ENCODE measurements at places on chromosomes 6 and 20.

- DNase-seq: no peak
These were observed 7.8 kb downstream of the PLCB1 start for GRCh38 chr20:8139899-8140298.

DNA sequence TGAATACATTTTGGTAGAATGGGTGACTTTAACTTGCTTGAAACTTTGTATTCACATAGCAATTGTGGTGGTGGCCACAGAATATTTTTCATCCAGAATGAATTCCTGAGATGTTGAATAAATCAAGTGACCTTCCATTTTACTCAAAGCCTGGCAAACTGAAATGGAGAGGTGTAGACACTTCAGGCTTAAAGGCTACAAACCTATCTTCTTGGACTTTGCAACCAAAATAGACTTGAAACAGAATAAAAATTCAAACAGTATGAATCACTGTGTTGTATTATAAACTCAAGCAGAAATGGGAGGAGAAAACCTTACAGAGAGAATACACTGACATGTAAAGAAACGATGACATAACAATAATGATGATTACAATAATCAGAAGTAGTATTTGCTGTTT lies 371.6 kb downstream of the BCKDHB start:
- DNase-seq: no peak

DNA sequence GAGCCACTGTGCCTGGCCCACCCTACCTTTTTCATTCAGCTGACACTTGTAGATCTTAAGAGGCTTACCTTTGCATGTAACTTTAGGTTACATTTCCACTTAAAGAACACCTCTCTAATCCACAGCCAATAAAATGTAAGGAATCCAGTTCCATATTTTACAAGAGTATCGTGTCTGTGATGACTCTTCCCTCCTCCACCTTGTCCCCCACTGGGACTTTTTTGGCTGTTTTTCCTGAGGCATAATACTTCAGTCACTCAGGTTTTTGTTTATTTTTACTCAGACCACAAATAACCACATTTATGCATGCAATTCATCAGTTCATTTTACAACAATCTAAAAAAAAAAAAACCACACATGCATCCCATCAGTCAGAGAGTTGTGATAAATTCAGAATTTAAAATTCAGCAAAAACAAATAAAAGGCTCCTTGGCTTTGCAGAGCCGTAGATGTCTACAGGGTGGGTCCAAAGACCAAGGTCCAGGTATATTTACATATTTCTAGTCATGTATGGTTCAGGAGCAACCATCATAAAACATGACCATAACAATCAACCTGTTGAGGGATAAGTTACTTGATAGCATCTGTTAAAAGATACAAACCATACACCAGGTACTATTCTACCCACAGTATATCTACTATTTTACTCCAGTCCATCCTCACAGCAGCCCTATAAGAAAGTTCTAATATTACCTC lies 9.9 kb downstream of the ATXN1 start:
- no peak for DNase-seq

DNA sequence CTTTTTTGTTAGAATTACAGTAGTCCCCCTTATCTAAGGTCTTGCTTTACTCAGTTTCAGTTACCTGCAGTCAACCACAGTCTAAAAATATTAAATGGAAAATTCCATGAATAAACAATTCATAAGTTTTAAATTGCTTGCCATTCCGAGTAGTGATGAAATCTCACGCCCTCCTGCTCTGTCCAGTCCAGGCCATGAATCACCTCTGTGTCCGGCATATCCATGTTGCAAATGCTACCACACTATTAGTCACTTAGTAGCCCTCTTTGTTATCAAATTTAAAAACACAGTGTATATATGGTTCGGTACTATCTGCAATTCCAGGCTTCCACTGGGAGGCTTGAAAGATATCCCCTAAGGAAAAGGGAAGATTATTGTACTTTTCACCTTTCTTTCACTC lies 164.6 kb upstream of the FAM83B start:
- no peak for DNase-seq

DNA sequence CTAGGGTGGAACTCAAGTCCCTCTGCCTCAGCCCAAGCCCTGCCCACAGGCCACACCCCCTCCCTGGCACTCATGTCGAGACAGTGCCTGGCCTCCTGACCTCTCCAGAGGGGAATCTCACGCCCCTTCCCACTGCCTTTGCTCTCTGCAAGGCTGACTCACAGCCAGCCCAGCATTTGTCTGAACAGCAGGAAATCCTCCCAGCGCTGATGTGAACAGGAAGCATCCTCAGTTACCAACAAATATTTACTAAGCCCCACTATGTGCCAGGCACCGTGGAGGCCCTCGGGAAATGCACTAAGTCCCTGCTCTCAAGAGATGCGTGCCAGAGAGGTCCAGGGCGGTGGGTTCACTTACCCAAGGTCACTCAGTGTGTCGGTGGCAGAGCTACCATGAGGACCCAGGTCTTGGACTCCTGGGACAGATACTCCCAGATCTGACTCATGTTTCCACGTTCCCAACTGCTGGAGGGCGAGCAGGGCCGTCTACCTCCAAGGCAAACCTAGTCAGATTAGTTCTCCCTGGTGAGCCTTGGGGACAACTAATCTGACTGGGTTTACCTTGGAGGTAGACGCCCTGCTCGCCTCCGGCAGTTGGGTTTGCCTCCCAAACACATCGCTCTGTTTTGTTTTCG lies 7.8 kb downstream of the ADA start:
- DNase-seq: peak; percentile 46

- no peak for DNase-seq
These were observed 411.8 kb upstream of the SULF2 start for GRCh38 chr20:48197066-48197465.

GRCh38 chr20:50546729-50547314 lies 36.6 kb downstream of the PTPN1 start:
- no peak for DNase-seq

DNA sequence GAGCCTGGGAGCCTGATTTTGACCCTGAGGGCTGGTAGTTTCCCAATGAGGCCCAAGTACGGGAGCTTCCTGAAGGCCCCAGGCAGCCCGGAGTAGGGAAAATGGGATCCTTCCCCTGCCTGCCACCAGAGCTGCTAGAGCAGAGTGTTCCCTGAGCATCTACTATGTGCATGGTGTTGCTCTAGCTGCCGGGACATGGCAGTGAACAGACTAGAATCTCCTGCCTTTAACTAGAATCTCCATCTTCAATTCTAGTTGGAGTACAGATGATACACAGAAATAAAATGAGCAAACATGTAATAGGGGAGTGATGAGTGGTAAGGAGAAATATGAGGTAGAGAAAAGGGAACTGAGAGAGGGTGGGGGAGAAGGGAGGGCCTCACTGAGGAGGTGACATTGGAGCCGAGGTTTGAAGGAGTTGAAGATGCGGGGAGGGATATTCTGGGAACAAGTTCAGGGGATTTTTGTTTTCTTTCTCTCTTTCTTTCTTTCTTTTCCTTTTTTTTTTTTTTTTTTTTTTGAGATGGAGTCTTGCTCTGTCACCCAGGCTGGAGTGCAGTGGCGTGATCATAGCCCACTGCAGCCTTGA lies 18.5 kb downstream of the VSTM2L start:
- no peak for DNase-seq

DNA sequence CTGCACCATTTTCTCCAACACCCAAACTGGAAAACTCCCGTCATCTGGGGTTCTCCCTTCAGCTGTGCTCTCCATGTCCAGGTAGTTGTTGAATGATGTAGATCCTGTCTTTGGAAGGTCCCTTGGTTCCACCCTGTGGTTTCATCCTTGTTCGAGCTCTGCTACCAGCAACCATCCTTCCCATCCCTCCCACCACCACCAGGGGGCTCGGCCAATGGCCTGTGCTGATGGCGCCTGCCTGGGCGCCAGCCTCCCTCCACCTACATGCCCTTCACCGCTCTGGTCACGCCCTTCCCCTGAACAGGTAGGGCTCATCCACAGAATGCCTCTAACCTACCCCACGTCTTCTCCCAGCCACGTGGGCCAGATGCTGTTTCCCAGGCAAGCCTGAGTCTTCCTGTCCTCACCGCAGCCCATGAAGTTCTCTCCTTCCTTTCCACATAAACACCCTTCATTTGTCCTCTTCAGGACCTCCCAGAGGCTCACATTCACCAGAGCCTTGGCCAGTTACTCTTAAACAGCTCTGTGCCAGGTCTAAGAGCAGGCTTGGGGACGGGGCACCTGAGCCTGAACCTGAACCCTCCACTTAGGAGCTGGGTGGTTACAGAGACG lies 75.1 kb upstream of the DUSP22 start:
- DNase-seq: peak; percentile 54

GRCh38 chr20:46051556-46052308 lies 22.7 kb downstream of the SLC12A5 start:
- no peak for DNase-seq

GRCh38 chr20:63942250-63942951 lies 13.8 kb downstream of the UCKL1 start:
- DNase-seq: peak; percentile 80

- DNase-seq: no peak
These were observed 96.5 kb downstream of the ERMARD start for GRCh38 chr6:169847901-169848311.

DNA sequence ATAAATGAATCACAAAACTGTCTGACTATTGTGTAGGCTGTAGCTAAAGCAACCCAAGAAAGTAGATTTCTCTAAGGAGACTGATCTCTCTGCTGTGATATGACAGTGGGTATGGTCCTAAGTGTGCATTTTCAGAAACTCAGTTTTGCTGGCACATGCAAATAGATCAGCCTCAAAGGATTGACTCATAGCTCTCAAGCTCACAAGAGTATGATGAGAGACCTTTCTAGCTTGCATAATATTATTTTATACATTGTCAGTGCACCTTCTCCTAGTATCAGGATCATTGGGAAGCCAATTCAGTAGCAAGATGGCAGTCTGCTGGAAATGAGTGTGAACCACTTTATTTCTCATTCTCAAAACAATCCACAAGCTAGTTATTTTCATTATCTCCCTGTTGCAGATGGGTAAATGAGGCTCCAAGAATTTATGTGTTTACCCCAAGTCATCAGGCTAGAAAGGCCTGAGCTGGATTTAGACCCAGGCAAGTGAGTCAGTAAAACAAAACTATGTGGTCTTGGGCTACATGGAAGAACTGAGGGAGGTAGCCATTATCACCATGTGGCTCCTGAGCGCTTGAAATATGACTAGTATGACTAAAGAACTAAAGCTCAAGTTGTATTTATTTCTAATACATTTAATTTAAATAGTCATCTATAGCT lies 27.9 kb upstream of the PLCB4 start:
- DNase-seq: no peak

DNA sequence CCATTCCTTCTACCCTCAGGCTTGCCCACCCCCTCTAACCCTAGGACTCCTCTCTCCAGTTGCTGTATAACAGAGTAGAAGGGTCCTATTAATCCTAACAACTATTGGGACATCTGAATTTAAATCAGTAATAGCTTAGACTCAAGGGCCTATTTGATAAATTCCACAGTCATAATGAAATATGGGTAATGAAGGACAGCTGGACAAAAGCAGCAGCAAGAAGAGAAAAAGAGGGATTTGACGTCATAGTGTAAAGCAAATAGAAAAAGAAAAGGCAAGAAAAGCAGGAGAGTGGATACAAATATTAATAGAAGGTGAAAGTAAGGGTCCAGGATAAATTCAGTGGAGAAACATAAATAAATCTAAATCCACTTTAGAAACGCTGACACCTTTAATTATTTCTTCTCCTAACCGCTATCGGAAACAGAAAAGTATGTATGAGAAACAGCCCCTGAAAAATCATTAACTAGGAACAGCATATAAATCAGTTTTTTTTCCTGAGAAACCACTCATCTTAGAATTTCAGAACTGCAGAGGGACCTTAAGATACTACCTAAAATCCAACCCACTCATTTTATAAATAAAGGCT lies 12.8 kb downstream of the FKBP5 start:
- no peak for DNase-seq

DNA sequence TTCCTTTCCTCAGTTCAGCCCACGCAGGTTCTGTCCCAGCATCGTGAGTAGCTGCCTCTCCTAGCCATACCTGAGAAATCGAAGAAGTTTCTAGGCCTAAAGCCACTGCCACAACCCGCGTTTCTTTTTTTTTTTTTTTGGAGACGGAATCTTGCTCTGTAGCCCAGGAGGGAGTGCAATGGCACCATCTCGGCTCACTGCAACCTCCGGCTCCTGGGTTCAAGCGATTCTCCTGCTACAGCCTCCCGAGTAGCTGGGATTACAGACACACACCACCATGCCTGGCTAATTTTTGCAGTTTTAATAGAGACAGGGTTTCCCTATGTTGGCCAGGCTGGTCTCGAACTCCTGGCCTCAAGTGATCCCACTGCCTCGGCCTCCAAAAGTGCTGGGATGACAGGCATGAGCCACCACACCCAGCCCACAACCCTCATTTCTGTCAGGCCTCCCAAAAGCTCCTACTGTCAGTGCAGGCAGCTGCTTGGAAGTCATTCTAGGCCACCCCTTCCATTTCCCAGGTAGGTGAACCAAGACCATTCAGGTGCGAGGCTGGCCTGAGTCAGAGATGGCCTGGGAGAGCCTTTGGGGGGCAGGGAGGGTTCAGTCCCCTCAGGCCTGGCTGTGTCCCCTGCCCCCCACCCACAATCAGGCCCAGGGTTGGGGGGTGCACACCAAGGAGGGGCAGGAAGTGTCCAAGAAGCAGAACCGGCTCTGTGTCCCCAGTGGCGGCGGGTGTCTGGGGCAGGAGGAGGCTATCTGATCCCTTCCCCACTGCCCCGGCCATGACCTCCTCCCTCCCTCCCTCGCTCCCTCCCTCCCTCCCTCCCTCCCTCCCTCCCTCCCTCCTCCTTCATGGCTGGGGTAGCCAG lies 47.2 kb downstream of the NOL4L start:
- DNase-seq: no peak

GRCh38 chr6:169795196-169795595 lies 43.8 kb downstream of the ERMARD start:
- no peak for DNase-seq

DNA sequence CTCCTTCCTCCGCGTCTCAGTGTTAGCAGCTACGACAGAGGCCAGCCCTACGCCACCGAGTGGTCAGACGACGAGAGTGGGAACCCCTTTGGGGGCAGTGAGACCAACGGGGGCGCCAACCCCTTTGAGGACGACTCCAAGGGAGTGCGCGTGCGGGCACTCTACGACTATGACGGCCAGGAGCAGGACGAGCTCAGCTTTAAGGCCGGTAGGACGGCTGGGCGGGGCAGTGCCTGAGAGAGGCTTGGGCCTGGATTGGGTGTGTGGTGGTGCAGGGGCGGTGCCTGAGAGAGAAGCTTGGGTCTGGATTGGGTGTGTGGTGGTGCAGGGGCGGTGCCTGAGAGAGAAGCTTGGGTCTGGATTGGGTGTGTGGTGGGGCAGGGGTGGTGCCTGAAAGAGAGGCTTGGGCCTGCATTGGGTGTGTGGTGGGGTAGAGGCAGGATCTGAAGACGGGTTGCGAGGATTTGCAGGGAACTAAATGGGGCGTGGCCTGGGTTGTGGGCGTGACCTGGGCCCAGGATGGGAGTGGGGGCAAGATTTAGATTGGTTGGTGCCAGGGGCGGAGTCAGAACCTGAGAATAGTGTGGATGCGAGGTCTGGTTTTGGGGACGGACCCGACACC lies 24.4 kb downstream of the SPDEF start:
- peak; percentile 59 for DNase-seq
